NCI-H2171 treated with DMSO at 0.1 percent for 48 hours (cell line): ENCODE measurements at places on chromosomes 11 and 22.

DNA sequence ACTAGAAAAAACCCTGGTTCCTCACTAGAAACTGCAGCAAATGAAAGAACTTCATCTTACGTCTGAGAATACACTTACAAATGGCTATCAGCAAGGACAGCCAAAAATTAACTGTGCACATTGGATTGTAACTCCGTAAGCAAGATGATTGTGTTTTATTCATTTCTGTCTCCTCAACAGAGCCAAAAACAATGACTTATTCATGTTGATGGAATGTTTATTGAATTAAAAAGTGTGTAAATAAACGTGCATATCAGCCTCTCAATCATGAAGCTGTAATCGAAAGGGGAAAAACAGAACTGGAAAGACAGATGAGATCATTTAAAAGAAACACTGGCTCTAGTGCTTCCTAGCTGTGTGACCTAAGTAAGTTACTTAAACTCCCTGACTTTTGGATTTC is 307.5 kb upstream of the ZC3H12C start:
- no peak for DNase-seq

DNA sequence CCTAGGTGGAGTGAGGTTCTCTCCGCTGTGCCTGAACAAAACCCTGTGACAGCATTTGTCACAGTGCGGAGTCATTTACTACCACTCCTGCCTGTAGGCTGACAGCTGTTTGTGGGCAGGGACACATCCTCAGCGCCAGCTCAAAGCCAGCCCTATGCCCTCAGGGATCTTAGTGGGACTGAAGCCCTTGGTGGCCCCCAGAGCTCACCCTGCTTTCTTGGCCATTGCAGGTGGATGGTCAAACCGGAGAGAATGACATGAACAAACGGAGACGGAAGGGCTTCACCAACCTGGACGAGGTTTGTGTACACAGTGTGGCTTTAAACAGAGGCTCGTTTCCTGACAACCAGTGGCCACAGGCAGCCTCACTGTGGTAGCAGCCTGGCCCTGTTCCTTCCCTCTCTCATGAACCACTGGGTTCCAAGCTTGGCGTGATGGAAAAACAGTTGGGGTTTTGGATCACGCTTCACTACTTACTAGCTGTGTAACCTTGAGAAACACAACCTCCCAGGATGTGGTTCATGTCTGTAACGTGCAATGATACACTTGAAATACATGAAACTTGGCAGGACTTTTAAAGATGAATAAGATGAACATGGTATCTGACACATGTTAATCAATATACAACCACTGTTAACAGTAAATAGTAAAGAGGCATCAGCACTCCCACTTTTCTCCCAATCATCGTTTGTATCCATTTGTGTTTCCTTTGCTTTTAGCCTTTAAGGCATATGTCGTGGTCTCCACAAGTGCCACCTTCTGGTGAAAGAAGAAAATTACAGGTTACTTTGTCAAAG is 125.8 kb downstream of the MICAL2 start:
- DNase-seq = peak; percentile 27

GRCh38 chr22:31344578-31345330 is 1.4 kb downstream of the PATZ1 start:
- no peak for DNase-seq

DNA sequence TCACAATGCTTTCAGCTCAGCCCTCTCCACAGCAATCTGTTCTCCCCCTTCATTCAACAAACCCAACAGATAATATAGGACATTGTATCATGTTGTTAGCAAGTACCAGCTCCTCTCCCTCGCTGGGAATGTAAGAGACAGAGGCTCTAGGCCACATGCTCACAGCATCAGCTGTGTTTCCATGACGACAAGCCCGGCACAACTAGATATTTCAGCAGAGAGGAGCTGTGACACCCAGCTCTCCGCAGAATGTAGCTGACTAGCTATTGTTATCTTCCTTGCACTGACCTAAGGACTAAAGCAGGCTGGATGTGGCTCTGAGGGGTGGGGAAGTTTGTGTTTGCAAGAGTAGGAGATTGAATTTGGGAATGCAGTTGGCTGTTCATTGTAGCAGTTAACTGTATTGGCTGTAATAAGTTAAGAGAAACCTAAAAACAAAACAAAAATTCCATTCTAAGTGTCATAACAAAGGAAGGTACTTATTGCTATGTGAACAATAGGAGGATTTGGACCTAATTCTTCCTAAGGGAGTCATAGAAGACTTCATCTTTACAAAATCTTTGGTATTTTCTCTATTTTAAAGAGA is 28.0 kb upstream of the RRAS2 start:
- DNase-seq = peak; percentile 34

- no peak for DNase-seq
Observed at GRCh38 chr11:58506935-58507334, 970 bp downstream of the OR5B21 start.

DNA sequence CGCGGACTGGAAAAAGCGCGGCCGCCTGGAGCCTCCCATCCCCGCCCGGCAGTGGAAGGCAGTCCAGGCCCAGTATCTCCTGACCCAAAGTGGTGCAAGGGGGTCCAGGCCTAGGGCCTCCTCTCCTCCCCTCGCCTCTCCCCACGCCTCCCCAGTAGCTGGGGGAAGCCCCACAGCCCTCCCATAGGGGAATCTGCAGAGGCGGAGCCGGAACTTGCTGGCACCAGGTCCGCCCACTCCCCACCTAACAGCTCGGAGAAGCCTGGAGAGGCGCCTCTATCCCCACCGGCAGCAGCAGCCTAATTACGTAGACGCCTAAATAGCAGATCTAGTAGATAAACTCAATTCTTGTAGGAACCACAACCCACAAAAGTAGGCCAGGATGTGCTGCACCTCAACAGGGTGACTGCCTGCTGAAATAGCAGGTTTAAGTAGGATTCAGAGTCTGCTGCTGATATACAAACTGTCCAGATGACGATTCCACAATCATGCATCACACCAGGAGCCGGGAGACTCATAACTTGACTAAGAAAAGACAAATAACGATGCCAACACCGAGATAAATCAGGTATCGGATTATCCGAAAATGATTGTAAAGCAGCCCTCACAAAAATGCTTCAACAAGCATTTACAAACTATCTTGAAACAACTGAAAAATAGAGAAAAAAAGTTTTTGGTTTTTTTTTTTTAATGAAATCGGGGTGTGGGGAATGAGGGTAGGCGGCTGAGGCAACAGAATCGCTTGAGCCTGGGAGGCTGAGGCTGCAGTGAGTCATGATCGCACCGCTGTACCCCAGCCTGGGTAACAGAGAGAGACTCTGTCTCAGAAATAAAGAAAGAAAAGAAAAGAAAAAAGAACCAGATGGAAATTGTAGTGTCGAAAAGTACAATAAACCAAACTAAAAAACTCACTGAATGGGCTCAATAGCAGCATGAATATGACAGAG is 11.4 kb upstream of the BRD1 start:
- no peak for DNase-seq

GRCh38 chr11:86418917-86419316 is 44.2 kb downstream of the CCDC81 start:
- peak; percentile 80 for DNase-seq

DNA sequence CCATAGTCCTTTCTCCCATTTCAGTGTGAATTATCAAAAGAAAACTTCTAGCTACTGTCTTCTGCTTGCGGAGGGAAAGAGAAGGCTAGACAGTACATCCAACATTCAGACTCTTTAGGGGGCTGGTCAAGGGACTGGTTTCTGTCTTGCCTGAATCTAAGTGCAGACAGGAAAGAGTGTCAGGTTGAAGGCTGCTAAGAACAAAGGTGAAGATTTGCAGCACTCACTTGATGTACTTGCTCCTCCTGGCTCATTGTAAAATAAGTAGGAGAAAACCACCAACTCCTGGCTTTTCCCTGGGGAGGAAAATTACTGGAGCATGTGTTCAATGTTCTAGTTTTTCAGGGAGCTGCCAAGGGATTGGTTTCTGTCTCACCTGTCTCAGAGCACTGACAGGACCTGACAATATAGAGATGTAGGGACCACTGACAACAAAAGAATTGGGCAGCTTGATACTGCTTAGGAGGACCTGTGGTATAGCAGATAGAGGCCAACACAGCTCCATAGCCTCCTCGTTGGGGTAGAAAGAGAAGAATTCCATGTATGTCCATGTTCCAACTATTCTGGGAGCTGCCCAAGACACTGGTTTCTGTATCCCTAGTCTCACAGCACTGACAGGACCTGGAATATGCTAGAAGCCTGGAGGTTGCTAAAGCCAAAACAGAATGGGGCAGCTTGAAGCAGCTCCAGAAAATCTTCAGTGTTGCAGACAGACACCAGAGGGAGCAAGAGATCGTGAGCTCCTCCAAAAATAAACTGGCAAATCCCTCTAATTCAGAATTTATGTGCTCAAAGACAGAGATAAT is 39.7 kb upstream of the MMP12 start:
- DNase-seq = no peak

DNA sequence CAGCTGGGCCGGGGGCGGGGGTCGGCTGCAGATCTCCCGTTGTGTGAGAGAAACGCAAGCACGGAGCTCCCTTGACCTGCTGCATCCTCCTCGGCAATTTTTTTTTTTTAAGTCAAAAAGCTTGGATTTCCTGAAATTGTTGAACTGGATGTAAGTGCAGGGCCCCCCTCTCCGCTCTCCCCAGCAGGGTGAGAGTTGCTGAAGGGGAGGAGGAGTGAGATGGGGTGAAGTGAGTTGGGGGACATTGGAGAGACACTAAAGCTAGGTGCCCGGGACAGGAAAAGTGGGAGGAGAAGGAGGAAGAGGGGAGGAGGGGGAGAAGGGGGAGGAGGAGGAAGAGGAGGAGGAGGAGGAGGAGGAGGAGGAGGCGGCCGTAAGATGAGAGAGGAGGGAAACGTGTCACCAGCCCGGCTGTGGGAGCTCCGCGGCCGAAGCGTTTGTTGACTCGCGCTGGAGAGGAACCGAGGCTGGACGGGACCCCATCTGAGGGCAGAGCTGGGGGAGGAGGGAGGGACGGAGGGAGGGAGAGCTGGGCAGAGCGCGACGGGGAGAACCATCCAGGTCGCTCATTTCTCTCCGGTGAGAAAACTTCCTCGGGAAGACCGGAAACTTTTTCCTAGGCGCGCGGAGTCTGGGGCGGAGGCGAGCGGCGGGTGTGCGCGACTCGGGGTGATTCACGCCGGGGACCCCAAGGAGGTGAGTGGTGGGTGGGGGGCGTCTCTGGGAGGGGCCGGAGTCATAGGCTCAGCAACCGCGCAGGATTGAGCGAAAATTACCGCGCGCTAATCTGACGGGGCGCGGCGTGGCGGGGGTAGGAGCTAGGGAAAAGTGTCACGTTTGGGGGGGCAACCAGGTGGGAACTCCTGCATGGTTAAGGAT is 80.2 kb downstream of the PRR5L start:
- DNase-seq = no peak

- no peak for DNase-seq
Observed at GRCh38 chr11:77409046-77409445, 64.8 kb downstream of the PAK1 start.
